ENCODE measurements at places on chromosomes 2 and 18.

- DNase-seq: no peak
These were observed 125.6 kb upstream of the RPRM start for GRCh38 chr2:153604133-153604532.

DNA sequence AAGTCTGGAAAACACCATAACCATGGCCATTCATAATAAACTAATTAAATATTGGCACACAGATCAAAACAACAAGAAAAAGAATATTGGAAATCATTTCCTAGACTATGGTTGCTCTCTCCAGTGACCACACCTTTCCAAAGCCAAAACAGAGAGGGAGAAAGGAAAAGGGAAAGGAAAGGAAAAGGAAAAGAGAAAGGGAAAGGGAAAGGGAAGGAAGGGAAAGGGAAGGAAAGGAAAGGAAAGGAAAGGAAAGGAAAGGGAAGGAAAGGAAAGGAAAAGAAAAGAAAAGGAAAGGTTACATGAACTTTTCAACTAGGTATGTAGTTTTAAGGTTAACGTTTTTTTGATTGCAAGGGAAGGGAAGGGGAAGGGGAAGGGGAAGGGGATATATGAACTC is 360.5 kb upstream of the SLC39A10 start:
- DNase-seq: no peak

DNA sequence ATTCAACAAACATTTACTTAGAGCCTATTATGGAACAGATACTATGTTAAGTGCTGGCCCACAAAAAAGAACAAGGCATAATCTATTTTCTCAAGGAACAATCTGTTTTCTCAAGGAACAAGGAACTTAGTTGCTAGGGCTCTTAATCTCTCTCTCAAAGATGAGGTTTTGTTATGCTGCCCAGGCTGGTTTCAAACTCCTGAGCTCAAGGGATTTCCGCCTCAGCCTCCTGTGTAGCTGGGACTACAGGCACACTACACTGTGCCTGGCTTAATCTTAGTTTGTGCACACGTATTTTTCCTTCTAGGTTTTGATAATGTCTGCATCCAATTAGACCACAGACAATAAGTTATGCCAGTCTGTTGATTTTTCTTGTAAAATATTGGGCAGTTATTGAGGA is 89.5 kb downstream of the PTH2R start:
- no peak for DNase-seq

DNA sequence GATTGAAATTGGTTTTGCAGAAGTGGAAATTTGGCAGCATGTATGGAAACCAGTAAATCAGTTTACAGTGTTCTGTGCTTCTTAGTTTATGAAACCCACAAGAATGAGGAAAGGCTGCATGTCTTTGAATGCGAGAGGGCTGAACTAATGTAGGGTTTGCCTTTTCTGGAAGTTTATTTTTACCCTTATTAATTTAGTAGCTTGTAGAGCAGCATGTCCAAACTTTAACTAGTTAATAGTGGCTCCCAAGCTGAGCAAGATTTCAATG is 50.4 kb downstream of the LDLRAD4 start:
- DNase-seq: no peak

- no peak for DNase-seq
These were observed 284.8 kb upstream of the CYRIA start for GRCh38 chr2:16950436-16950835.

GRCh38 chr2:20653695-20654534 is 3.0 kb upstream of the HS1BP3 start:
- DNase-seq: no peak

GRCh38 chr2:158501301-158501700 is 44.5 kb downstream of the PKP4 start:
- DNase-seq: no peak

- DNase-seq: peak; percentile 58
These were observed 6.5 kb upstream of the WNT6 start for GRCh38 chr2:218852911-218853667.

DNA sequence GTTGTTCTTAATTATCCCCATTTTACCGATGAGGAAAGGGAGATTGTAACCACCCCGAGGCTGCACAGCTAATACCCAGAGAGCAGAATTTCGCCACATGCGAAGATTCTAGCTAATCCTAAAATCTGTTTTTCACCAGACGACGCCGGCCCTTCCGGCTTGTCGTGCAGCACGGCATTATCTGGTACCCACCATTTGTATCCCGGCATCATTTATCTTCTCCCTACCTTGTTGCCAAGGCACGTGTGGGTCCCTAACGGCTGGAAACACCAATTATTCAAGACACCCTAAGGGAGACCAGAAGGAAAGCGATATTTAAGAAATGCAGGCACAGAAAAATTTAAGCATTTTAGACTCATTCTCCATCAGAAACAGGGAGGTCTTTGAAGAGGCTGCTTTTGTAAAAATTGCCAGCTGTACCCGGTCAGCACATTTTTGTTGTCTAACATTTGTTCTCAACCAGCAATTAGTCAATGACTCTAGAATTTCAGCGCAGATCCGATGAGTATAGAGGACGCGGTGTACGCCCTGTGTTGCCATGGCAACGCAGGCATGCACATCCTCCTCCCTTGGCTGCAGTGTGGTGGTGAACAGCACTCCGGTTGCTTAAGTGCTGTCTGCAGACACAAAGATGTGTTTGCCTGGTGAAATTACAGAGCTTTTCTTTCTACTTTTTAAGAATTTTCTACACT is 111.6 kb downstream of the AGAP1 start:
- DNase-seq: peak; percentile 58

GRCh38 chr2:175366815-175367214 is 185.3 kb upstream of the ATP5MC3 start:
- peak; percentile 45 for DNase-seq

DNA sequence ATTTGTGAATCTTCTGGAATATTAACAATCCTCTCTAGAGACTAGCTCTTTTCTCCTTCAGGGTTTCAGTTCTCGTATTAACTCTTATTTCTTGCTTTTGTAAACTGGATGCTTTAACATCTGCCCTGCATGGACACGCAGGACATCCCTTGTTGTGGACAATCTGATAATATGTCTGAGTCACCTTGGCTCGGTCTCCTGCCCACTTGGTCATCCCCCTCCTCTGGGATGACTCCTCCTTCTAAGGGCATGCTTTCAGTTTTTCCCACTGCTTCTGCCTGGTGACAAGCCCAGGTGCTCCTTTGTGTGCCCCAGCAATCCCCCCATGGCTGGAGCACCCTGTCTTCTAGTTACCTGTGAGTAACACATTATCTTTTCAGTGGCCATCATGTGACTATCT is 460.5 kb downstream of the DSC3 start:
- no peak for DNase-seq

- peak; percentile 60 for DNase-seq
These were observed 1.0 kb upstream of the GMPPA start for GRCh38 chr2:219497495-219498279.

- no peak for DNase-seq
These were observed 175.0 kb downstream of the GCA start for GRCh38 chr2:162518894-162519293.

GRCh38 chr2:133045787-133046186 is 375.8 kb upstream of the LYPD1 start:
- DNase-seq: no peak

DNA sequence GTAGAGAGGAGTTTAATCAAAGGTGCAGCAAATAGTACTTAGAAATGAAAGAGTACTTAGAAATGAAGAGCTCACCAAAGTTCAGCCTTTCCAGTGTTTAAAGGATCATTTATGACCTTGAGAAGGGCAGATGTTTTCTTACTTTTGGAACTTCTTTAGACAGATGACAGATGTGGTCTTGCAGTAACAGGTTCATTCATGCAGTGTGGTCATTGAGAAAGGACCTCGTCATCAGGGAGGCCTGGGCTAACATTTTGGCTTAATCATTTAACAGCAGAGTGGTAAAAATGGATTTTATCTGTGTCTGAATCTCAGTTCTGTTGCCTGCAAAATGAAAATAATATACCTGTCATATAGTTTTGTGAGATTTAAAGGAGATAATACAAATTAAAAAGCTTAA is 75.1 kb upstream of the NT5C1B start:
- no peak for DNase-seq

DNA sequence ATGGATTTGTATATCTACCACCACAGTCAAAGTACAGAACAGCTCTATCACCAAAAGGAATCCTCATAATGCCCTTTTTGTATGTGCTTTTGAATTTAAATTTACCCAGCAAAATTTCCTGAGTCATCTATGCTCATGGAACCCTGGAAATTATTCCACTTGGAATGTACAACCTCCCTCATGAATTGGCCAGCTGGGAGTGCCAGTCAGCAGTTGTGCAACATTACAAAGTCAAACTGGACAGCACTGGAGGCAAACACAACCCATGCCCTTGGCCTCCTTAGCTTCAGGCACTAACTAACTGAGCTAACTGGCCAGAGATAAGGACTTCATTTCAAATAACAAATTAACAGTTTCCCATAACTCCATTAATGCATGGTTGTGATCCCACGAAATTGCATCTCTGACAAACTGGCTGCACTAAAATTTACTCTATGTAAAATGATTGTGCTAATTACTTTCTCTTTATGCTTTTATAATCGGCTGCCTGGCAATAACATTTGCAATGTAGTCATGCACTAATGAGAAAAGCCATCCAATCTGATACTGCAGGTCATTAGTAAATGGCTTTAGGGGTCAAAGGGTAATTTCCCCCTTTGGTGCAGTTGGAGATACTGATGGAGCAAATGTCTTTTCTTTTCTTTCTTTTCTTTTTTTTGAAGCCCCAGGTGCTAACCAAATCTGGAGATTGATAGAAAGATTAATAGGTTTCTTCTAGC is 270.5 kb downstream of the ACTR3 start:
- DNase-seq: no peak

- DNase-seq: no peak
These were observed 110.5 kb upstream of the SCG2 start for GRCh38 chr2:223712642-223713041.

- DNase-seq: no peak
These were observed 128.8 kb upstream of the DLX2 start for GRCh38 chr2:172231508-172231907.

GRCh38 chr18:62325806-62326645 is 916 bp downstream of the TNFRSF11A start:
- peak; percentile 18 for DNase-seq

DNA sequence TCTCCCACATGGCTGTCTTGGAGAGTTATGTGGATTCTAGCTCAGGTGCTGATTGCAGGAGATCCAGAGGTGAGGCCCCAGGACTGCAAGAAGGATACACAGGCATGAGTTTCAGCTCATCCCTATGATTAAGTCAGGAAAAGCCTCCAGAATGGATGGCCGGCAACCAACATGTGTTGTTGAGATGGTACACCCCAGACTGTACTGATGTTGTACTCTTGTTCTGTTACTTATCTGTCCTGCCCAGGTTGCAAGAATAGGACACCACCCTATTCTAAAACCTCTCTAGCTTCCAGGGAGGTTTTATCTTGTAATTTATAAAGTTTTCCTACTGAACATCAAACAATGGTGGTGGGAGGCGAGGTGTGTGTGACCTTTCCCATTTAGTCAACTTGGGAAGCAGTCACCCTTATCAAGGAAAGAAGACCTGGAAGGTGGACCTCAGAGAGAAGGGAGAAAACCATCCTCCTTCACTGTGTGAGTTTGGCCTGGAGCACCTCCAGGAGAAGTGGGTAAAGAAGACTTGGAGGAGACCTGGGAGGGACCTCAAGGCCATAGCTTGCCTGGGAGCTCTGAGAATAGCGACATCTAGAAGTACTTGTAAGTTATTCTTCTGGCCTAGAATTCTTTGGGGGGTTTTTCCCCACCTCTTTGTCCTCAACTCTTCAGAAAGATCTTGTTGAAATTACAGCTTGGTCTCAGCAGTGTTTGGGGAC is 8.6 kb downstream of the FAM124B start:
- DNase-seq: no peak

DNA sequence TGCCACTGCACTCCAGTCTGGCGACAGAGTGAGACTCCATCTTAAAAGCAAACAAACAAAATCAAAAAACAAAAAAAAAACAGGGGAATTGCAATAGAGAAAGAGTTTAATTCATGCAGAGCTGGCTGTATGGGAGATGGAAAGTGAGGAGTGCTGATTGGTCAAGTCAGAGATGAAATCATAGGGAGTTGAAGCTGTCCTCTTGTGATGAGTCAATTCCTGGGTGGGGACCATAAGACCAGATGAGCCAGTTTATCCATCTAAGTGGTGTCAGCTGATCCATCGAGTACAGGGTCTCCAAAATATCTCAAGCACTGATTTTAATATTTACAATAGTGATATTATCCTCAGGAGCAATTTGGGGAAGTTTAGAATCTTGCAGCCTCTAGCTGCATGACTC is 45.3 kb downstream of the FRZB start:
- DNase-seq: no peak

GRCh38 chr18:62556397-62556796 is 33.6 kb downstream of the ZCCHC2 start:
- no peak for DNase-seq

- DNase-seq: no peak
These were observed 2.0 kb upstream of the TEX44 start for GRCh38 chr2:231590614-231591013.

DNA sequence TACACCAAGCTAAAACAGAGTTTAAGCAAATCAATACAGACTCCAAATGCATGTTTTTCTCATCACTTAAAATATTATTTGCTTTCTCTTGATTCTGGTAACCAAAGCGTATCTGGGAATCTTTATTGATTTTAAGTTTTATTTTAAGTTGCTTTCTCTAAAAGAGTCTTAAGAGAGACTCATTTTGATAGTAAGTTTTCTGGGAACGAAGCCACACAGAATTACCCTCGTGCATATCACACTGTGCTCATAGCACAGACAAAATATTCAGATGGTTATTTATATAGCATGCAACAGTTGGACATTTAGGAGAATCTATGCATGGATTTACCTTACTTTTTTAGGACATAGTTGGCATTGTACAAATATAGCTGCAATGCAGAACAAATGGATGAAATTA is 597.5 kb upstream of the NRXN1 start:
- no peak for DNase-seq

DNA sequence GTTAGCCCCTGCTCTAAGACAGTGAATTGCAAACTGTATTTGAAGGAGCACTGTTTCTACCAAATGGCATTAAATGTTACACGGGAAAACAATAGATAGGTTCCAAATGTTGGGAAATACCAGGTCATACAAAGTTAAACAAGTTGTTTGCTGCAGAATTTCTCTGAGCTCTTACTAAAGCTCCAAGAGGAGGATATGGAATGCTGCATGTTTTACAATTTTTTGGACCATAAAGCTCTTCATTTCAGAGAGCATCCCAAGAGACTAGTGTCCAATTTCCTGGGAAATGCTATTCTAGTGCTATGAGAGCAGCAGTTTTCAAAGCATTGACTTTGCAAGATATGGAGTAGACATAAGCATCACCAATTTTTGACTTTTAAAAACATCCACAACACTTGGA is 155.6 kb upstream of the CCDC68 start:
- DNase-seq: no peak

- no peak for DNase-seq
These were observed 91.7 kb downstream of the LPIN1 start for GRCh38 chr2:11837875-11838734.

All from neural crest cell (in vitro differentiated cells).